ENCODE measurements at places on chromosomes 7 and 10. TPM values are rescaled to one million over a fixed set of nuclear protein-coding genes. Genes with fewer than 3 reads are reported as not detected.

GRCh38 chr10:102444851-102445250 is 6.5 kb downstream of the C10orf95 start:
- DNase-seq: no peak

DNA sequence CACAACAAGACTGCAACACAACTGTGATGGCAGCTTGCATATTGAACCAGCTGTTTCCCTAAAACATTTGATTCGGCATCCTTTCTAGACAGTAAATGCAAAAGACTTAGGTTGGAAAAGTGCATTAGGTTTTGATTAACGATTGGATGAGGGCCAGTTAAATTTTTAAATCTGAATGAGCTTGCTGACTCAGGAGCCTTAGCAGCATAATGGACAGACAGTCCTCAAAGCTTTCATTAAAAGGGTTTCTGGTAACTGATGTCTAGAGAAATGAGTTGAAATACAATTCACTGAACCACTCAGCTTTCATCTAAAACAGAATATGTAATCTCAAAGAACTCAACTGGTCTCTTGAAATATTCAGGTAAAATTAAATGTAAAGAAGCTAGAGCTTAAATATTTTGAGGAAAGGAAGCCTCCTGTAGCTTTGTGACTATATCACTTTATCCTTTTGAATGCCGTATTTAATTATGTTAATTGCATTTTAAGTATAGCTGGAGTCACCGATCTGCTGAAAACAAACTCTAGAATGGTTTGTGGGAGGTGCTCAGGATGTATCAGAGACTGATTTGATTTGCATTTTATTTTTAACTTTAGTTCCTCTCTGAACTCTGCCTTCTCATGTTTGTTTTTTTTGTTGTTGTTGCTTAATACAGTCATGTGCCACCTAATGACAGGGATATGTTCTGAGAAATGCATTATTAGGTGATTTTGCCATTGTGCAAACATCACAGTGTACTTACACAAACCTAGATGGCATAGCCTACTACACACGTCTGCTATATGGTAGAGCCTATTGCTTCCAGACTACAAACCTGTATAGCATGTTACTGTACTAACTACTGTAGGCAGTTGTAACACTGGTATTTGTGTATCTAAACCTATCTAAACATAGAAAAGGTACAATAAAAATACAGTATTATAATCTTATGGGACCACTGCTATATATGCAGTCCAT is 29.2 kb upstream of the ATRNL1 start:
- DNase-seq: no peak

- DNase-seq: no peak
Measured at GRCh38 chr10:96626795-96627194, 40.0 kb upstream of the TM9SF3 start.

GRCh38 chr10:32932225-32932729 is 25.8 kb downstream of the ITGB1 start:
- no peak for DNase-seq

GRCh38 chr7:92647011-92647625 is 56.9 kb upstream of the FAM133B start:
- no peak for DNase-seq

DNA sequence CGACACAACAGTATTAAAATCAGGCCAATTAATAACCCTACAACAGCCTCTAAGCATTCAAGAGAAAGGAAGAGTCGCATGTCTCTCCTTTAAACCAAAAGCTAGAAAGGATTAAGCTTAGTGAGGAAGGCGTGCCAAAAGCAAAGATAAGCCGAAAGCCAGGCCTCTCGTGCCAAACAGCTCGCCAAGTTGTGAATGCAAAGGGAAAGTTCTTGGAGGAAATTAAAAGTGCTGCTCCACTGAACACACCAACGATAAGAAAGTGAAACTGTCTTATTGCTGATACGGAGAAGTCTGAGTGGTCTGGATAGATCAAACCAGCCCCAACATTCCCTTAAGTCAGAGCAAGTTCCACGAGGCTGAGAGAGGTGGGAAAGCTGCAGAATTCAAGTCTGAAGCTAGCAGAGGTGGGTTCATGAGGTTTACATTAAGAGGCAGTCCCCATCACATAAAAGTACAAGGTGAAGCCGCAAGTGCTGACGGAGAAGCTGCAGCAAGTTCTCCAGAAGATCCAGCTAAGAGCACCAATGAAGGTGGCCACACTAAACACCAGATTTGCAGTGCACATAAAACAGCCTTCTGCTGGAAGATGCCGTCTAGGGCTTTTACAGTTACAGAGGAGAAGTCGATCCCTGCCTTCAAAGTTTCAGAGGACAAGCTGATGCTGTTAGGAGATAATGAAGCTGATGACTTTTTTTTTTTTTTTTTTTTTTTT is 194.8 kb downstream of the MAD1L1 start:
- DNase-seq: no peak

GRCh38 chr10:8640301-8640700 is 585.8 kb downstream of the GATA3 start:
- no peak for DNase-seq

DNA sequence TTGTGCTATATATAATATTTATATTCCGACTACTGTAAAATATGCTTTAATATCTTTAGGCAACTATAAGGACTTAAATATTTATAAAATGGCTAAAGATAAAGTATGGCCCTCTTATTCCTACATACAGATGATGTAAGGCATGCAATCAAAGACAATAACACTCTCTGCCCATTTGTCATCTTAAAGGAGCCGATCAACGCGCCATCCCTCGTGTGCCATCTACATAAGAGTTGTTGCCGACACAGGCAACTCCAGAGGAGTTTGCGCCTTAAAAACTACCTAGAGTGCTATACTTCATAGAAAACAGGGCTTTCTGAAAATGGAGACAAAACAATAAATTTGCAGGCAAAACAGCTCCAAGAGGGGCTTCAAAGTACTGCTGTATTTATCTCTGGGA is 709.0 kb downstream of the KCNMA1 start:
- no peak for DNase-seq

- no peak for DNase-seq
Measured at GRCh38 chr10:84562592-84562991, 234.2 kb downstream of the CCSER2 start.

DNA sequence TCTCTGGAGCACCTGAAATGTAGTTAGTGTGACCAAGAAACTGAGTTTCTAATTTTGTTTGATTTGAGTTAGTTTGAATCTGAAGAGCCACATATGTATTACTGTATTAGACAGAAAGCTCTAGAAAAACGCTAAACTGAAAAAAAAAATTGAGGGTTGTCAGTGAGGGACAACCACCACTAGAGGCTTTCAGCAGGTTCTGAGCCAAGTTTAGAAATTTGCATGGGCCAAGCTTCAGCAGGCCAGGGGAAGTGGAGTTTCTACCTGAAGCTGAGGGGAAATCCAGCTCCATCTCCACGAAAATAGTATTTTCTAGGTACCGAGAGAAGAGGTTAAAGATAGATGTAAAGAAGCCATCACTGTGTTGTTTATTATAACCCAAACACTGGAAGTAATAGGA is 77.9 kb upstream of the PLXNA4 start:
- no peak for DNase-seq

GRCh38 chr10:108904163-108904838 is 1019.0 kb downstream of the XPNPEP1 start:
- no peak for DNase-seq

- DNase-seq: peak; percentile 95
Measured at GRCh38 chr10:94402204-94402842, at the start of gene TBC1D12. Gene TBC1D12, plus strand, starts transcription at chr10:94402541. Its CDS starts 73 bp downstream, at chr10:94402614.

DNA sequence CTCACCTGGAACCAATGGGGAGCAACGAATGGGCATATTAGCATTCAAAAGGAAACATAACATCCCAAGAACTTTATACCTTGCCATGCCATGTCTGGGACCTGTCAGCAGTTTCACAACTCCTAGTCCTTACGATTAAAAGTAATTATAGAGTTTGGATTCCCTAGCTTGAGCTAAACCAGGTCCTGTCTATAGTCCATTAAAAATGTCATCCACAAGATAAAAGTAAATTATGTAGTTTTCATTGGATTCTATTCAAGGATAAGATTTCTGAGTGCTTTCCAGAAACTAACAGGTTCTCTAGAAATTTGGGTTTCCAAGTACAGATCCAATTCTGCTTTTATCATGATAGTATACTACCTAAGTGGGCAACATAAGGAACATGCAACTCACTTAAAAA is 163.6 kb upstream of the PTN start:
- no peak for DNase-seq

DNA sequence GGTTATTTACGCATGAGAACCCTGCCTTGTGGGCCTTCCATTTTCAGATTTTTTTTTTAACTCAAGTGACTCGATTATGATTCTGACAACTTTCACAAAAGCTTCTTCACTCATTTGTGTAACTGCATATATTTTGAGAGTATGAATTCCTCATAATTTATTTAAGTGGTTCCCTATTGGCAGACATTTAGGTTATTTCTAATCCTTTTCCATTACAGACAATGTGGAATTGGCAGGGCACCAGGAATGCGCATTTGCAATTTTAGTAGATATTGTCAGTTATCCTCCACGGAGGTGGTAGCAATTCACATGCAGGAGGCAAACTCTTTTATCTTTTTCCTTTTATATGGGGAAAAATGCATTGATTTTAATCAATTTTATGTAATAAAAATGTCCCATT is 2.5 kb downstream of the TMEM176B start:
- DNase-seq: no peak

GRCh38 chr10:98276311-98276710 is 8.3 kb upstream of the LOXL4 start:
- no peak for DNase-seq

DNA sequence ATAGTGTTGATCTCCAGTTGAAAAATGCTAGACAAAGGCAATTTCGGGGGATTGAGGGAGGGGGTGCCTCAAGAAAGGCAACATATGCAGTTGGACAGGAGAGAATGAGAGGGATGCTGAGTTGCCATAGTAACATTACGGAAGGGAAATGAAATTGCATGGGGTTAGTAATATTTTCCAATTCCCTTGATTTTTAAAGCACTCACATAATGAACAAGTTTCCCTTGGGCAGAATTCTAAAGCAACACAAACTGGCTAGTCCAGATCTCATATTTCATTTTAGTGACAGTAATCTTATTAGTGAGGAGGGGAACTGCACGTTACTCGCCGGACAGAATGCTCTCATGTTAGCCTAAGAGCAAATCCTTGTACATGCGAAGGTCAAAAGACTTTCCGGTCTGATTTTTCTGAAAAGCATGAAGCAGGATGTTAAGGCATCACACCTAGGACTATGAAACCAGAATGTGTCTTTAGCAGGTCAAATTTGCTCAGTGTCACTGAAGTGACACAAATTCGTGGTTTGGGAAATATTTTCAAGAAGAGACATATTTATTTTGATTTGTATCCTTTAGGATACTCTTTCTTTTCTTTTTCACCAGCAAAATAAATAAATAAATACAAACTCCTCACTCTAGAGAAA is 165.5 kb downstream of the ANK3 start:
- no peak for DNase-seq

DNA sequence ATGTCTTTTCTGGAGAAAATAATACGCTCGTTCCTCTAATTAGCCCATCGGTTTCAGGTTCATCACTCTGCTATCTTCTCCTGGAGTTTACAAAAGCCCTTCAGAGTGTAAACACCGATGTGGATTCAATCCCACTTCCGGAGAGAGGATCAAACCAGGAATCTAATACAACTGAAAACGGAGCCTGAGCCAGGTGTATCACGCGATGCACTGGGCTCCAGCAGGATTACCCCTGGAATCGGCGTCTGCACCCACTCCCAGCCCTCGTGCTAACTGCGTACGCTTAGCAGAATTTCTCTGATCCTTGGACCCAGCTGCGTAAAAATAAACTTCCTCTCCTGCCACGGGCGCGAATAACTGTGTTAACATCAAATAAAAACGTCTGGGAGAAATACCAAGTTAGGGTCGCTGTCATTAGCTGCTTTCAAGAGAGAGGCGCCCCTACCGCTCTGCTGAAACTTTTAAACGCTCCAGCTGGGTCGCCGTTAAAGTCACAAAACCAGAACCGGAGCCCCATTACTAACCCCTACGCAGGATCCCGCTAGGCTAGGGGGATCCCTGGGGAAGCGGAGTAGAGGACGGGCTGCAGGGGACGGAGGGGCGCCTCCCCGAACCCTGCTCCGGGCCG is 502 bp downstream of the ZNF3 start:
- DNase-seq: no peak

- no peak for DNase-seq
Measured at GRCh38 chr7:156602283-156602682, 38.3 kb upstream of the RNF32 start.

- no peak for DNase-seq
Measured at GRCh38 chr7:140333686-140334085, 64.6 kb downstream of the SLC37A3 start.

GRCh38 chr10:772227-772637 is 82.8 kb upstream of the DIP2C start:
- DNase-seq: no peak

- DNase-seq: no peak
Measured at GRCh38 chr7:91055219-91055618, 209.0 kb upstream of the FZD1 start.

The CDHR1 gene
- total RNA-seq: 1.5 TPM

The FBXL13 gene
- total RNA-seq: 4.0 TPM

The LAMB1 gene
- 198 TPM for total RNA-seq

The PRSS2 gene
- not detected for total RNA-seq

The ATOH7 gene
- total RNA-seq: not detected

The FANK1 gene
- 6.3 TPM for total RNA-seq
